ENCODE measurements at places on chromosomes 4 and X. TPM values are rescaled to one million over a fixed set of nuclear protein-coding genes. Genes with fewer than 3 reads are reported as not detected.

Gene ADGRA3
- 19.8 TPM for total RNA-seq

GRCh38 chr4:183214912-183215488, 105.1 kb downstream of the CLDN22 start:
- no peaks in the 10 kb centered on the region for H3K4me1 ChIP-seq
- H3K36me3 ChIP-seq, result no peaks in the 10 kb centered on the region
- no peak overlapping the region for H3K4me3 ChIP-seq
- H3K27ac ChIP-seq, result no peak overlapping the region

DNA sequence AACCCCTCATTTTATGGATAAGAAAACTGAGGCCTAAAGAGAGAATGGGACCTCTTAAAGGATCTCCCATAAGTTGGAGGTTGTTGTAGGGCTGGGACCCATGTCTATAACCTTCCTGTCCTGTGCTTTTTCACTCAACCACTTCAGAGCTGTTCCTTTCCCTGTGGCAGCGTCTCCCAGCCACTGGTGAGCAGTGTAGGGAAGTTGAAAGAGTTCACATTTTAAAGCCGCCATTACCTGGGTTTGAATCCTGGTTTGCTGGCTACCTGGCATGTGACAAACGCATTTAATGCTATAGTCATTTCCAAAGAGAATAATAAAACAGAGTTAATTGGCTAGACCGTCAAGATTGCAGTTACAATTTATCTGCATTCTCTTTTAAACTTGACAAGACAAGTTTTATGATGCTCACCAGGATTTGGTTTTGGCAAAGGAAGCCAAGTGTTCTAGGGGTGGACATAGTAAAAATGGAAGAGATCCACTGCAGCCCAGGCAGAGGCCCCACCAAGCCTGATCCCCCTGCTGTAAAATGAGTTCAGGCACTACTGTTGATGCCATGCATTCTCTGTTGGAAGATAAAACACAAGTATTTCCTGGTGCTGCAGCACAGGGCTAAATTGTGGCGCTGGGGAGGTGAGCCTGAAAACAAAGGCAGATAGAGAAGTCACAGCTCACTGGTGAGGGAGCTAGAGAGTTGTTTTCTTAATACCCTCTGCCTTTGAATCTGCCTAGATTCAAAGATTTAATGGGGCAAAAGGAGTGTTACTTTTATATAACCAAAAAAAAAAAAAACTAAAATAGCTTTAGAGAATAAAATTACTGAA, 218.7 kb downstream of the NWD2 start:
- H3K36me3 ChIP-seq, result no peaks in the 10 kb centered on the region
- no peaks in the 10 kb centered on the region for H3K4me1 ChIP-seq
- H3K27me3 ChIP-seq, result peaks cover 11% of the 10 kb centered on the region
- DNase-seq, result no peak
- no peak overlapping the region for H3K27ac ChIP-seq

DNA sequence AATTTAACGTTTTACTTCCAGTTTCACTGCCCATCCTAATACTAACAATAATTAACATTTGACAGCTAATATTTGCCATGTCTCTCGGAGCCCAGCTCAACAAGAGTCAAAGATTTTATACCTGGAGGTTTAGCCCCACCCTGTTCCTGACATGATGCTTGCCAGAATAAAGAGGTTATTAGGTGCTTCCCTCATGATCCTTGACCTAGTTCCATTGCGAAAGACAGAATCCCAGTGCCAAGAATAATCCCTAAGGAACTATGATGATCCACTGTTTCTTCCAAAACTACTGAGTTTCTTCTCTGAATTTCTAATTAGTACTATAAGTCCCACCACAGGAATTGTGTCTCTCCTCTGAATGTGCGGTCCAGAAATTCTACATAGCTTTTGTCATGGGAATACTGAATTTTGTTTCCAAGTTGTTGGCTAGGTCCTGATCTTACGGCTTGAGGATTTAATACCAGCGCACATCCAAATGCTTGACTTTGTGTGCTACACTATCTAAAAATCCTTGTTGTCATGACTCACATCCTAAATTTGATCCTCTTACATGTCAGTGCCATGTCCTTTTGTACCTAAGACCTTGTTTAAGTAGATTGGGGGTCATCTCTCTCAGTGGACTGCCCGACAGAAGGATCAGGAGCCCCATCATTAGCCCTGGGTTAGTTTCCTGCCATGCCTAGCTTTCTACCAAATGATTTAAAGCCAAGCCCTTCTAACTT, 23.1 kb downstream of the ANTXR2 start:
- H3K4me1 ChIP-seq, result peaks cover 45% of the 10 kb centered on the region
- no peak overlapping the region for H3K27ac ChIP-seq
- DNase-seq, result no peak
- H3K36me3 ChIP-seq, result peaks cover 61% of the 10 kb centered on the region
- H3K4me3 ChIP-seq, result no peak overlapping the region
- no peaks in the 10 kb centered on the region for H3K27me3 ChIP-seq

Gene ARMCX4
- total RNA-seq, result 4.8 TPM

DNA sequence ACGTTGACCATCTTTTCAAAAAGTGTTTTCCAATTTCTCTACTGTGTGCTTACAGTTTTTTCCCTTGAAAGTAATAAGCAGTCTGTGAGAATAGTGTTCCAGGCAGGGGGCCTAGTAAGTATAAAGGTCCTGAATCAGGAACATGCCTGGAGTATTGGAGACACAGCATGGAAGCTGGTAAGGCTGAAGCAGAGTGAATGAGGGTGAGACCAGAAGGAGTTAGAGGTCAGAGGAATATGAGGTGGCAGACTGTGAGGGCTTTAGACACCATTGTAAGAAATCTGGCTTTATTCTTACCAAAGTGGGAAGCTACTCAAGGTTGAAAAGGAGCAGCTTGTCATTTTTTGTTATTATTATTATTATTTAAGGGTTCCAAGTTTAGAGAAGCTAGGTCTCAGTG, 107.4 kb downstream of the CT47B1 start:
- H3K4me3 ChIP-seq, result no peak overlapping the region
- no peaks in the 10 kb centered on the region for H3K4me1 ChIP-seq
- H3K27ac ChIP-seq, result no peak overlapping the region
- no peaks in the 10 kb centered on the region for H3K36me3 ChIP-seq
- H3K27me3 ChIP-seq, result no peaks in the 10 kb centered on the region
- DNase-seq, result no peak

Gene NIPAL1
- 2.0 TPM for total RNA-seq

GRCh38 chr4:2792711-2793585, at the start of gene SH3BP2:
SH3BP2 (plus strand) TSS chr4:2793085; CDS start chr4:2820618, 27,533 bp downstream.
- H3K4me1 ChIP-seq, result peaks cover 54% of the 10 kb centered on the region
- H3K27ac ChIP-seq, result peak within 1 kb of the TSS; percentile 87
- peaks cover 6% of the 10 kb centered on the region for H3K36me3 ChIP-seq
- peak; percentile 43 for DNase-seq
- H3K27me3 ChIP-seq, result no peaks in the 10 kb centered on the region
